Activated naive CD4-positive, alpha-beta T cell treated with Interleukin-2 at 50 U/mL for 16 hours (primary cell): ENCODE measurements at places on chromosomes 1 and 21.

DNA sequence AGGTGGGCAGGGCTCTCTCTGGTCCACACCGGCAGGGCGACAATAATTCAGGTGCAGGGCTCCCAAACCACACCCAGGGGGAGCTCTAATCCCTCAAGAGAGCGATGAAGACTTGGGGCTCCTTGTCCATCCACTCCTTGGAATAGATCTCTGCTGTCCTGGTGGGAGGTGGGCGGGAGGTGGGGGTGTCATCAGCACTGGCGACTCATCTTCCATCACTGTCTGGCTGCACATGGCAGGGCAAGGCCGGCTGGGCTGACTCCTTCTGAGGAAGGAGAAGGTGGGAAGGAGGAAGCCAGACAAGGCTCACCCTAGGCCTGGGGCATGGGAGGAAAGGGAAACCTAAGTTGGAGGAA is 29.3 kb downstream of the TNNT2 start:
- no peak for DNase-seq

DNA sequence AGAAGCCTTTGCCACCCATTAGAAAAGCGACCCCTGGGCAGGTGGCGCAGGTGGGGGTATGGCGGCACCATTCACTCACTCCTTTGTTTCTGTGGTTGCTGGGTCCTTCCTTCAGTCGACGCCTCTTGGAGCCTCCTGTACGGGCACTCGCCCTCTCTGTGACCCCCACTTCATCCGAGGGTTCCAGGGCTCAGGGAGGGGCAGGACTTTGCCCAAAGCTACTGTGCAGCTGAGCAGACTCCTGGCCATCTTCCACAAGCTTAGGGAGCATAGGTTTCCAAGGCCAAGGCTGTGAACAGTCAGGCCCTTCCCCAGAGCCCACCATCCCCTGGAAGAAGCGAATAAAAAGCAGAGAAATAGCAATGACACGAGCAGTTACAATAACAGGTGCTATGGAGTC is 190.7 kb upstream of the ARHGEF16 start:
- no peak for DNase-seq

DNA sequence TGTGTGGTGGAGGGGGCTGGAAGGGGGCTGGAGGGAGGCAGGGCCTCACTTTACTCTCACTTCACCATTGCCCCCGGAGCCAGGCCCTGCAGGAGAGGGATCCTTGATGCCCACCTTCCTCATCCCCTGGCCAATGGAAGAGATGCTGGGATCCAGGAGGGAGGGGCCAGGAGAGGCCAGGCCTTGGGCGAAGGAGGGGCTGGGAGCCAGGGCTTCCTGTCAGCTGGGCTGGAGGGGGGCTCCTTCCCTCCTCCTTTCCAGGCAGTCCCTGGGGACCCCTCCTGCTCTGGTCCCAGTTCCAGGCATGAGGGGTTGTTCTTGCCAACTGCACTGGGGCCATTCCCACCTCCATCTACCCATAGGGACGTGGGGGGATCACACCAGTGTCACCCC is 5.7 kb downstream of the AHDC1 start:
- no peak for DNase-seq

GRCh38 chr1:42933610-42934491 is 24.8 kb downstream of the SLC2A1 start:
- no peak for DNase-seq

GRCh38 chr1:150110116-150110515 is 39.6 kb upstream of the PLEKHO1 start:
- no peak for DNase-seq

GRCh38 chr1:76082062-76082461 is 7.5 kb downstream of the ST6GALNAC3 start:
- DNase-seq = no peak

DNA sequence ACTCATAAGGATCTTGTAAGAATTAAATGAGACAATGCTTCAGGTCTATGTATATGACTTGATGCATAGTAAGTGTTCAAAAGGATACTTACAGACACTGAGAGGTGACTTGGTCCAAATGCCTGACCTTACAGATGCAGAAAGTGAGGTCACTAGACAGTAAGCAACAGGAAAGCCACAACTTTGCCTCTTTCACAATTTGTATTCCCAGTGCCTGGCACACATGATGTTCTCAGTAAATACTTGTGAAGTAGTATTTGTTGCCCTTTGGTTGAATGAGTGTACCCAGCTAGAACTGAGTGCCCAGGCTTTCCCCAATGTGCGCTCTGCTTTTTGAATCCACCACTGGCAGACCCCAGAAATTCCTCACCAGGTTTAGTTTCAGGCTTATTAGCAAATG is 105.1 kb downstream of the BEND5 start:
- DNase-seq = no peak

DNA sequence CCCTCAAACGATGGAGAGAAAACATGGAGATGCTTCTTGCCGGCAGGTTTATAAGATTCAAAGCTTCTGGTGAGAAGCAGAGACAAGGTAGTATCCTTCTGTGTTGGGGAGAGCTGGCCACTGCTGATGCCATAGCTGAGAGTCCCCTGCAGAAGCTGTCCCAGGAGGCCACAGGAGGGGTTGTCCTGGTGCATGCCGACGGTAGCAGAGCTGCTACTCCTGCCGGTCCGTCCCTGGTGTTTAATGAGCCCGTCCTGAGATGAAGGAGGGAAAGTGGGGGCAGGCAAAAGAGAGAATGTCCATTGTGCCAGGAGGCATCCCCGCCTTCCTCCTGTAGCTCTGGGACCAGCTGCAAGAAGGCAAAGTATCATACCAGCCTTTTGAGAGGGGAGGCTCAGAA is 10.4 kb upstream of the C2CD2 start:
- no peak for DNase-seq

GRCh38 chr1:118788463-118788862 is 199.7 kb downstream of the TBX15 start:
- DNase-seq = no peak

GRCh38 chr1:67584938-67585337 is 100.1 kb upstream of the GADD45A start:
- no peak for DNase-seq

GRCh38 chr1:16239972-16240491 is 3.0 kb upstream of the CPLANE2 start:
- DNase-seq = no peak

- DNase-seq = no peak
Observed at GRCh38 chr1:198880397-198880796, 241.6 kb downstream of the PTPRC start.
